ENCODE measurements at places on chromosomes 1 and 21. TPM values are rescaled to one million over a fixed set of nuclear protein-coding genes. Genes with fewer than 3 reads are reported as not detected.

- peak; percentile 18 for DNase-seq
- no peaks in the 10 kb centered on the region for H3K27me3 ChIP-seq
- no peak overlapping the region for H3K27ac ChIP-seq
Measured at GRCh38 chr1:38953433-38953860, 11.8 kb upstream of the RHBDL2 start.

DNA sequence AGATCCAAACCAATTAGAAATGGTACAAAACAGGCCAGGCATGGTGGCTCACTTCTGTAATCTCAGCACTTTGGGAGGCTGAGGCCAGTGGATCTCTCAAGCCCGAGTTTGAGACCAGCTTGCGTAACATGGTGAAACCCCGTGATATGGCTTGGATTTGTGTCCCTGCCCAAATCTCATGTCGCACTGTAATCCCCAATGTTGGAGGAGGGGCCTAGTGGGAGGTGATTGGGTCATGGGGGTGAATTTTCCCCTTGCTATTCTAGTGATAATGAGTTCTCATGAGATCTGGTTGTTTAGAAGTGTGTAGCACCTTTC lies 7.0 kb upstream of the VASH2 start:
- H3K27me3 ChIP-seq = peaks cover 4% of the 10 kb centered on the region
- H3K4me1 ChIP-seq = no peaks in the 10 kb centered on the region
- no peak overlapping the region for H3K4me3 ChIP-seq
- H3K27ac ChIP-seq = no peak overlapping the region
- DNase-seq = no peak

DNA sequence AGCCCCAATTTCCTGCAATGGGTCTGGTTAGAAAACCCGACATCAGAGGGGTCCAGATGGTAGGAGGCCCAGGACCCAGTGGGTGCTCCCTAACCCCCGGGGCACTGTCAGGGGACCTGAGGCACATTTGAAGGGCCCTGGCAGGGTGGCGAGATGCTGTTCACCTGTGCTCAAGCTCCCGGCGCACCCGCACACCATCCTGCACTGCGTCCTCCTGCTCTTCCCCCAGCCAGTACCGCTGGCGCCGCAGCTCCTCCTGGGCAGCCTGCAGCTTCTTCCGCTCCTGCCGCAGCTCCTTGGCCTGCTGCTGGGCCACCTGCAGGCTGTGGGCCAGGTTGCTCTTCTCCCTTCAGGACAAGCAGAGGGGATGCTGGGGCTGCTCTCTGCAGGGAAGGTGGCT lies 36.0 kb downstream of the RNU1-1 start:
- H3K27me3 ChIP-seq = no peaks in the 10 kb centered on the region
- H3K36me3 ChIP-seq = peaks cover 11% of the 10 kb centered on the region
- H3K4me3 ChIP-seq = no peak overlapping the region
- no peak for DNase-seq
- H3K27ac ChIP-seq = no peak overlapping the region

- H3K4me1 ChIP-seq = no peaks in the 10 kb centered on the region
- no peak for DNase-seq
- H3K36me3 ChIP-seq = no peaks in the 10 kb centered on the region
- no peaks in the 10 kb centered on the region for H3K27me3 ChIP-seq
- H3K27ac ChIP-seq = no peak overlapping the region
Measured at GRCh38 chr1:218803351-218803997, 370.2 kb upstream of the LYPLAL1 start.

DNA sequence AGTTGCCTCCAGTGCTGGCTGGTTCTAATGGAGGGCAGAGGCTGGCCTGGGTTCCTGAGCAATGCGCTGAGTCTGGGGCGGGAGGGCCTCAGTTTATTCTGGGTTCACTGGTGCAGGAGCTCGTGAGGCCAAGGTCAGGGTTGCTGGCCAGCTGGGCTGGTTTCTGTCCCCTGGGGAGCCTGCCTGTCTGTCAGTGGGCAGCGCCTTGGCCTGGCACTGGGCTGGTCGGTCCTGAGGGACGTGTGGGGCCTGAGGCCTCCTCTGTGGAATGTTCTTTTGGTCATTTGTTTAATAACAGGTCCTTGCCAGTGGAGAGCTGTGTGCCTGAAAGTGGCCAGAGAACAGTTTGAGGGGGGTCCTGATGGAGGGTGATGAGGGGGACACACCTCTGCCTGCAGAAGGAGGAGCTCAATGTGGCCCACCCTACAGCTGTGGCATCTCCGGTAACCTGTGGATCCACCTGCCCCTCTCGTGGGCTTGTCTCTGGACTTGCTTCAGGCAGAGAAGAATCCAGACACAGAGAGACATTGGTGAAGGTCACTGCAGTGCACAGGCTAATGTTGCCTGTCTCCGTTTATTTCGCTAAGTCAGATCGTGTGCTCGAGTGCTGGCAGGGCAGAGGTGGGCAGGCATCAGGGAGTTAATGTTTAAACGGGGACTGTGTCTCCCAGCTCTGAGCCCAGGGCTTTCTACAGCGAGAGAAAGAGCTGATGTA lies 34.6 kb downstream of the COQ8A start:
- no peaks in the 10 kb centered on the region for H3K27me3 ChIP-seq
- no peak overlapping the region for H3K4me3 ChIP-seq
- peaks cover 4% of the 10 kb centered on the region for H3K36me3 ChIP-seq
- no peak for DNase-seq

DNA sequence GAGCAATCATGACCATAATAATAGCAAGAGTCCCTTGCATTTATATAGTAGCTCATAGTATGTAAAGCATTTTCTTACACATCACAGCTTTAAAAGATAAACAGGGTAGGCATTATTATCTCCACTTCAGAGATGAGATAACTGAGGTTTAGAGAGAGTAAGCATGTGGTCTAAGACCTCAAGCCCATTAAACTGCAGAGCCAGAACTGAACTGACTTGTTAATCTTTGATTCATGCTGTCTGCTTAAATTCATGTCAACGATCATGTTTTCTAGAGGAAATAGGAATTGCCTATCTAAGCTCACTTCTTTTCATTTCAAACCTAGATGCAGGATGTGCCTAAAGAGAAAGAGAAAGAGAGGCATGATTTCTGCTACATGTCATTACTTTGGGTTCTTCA lies 524.8 kb downstream of the PTPRC start:
- no peak overlapping the region for H3K27ac ChIP-seq
- H3K27me3 ChIP-seq = no peaks in the 10 kb centered on the region
- peaks cover 4% of the 10 kb centered on the region for H3K4me1 ChIP-seq
- no peak overlapping the region for H3K4me3 ChIP-seq

SLC44A3 gene
- total RNA-seq = 9.7 TPM

ITLN2 gene
- total RNA-seq = not detected

DNA sequence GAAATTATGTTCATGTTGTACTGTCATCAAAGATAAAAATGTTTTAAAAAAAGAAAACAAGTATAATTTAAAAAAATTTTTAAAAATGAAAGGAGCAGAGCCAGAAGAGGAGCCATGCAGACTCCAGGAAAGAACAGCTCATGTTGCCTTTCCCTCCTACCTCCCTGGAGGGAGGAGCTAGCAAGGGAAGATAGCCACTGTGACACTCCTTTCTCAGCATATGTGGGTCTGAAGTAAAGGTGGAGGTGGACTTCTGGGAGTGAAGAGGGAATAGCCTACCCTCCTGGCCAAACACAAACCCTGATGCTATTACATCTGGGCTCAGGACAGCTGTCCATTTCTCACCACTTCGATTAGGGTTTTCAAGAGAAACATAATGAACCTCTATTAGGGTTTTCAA lies 54.2 kb downstream of the SLC2A1 start:
- H3K4me1 ChIP-seq = no peaks in the 10 kb centered on the region
- H3K27ac ChIP-seq = no peak overlapping the region
- no peak overlapping the region for H3K4me3 ChIP-seq
- no peak for DNase-seq
- H3K27me3 ChIP-seq = peaks cover 5% of the 10 kb centered on the region

- H3K4me1 ChIP-seq = no peaks in the 10 kb centered on the region
- no peaks in the 10 kb centered on the region for H3K27me3 ChIP-seq
- no peak overlapping the region for H3K27ac ChIP-seq
- DNase-seq = no peak
- H3K4me3 ChIP-seq = no peak overlapping the region
- no peaks in the 10 kb centered on the region for H3K36me3 ChIP-seq
Measured at GRCh38 chr21:27581168-27581567, 614.3 kb upstream of the ADAMTS5 start.

RAB3B gene
- total RNA-seq = 7.2 TPM

FABP3 gene
- total RNA-seq = 554 TPM

- peak within 1 kb of the TSS; percentile 85 for H3K4me3 ChIP-seq
- no peaks in the 10 kb centered on the region for H3K36me3 ChIP-seq
- DNase-seq = peak; percentile 97
- H3K27ac ChIP-seq = peak within 1 kb of the TSS; percentile 70
- H3K4me1 ChIP-seq = peaks cover 6% of the 10 kb centered on the region
Measured at GRCh38 chr1:202810615-202811295, at the start of gene PCAT6. Gene PCAT6 (plus strand): TSS chr1:202810954.

MOV10 gene
- total RNA-seq = 42.9 TPM

DNA sequence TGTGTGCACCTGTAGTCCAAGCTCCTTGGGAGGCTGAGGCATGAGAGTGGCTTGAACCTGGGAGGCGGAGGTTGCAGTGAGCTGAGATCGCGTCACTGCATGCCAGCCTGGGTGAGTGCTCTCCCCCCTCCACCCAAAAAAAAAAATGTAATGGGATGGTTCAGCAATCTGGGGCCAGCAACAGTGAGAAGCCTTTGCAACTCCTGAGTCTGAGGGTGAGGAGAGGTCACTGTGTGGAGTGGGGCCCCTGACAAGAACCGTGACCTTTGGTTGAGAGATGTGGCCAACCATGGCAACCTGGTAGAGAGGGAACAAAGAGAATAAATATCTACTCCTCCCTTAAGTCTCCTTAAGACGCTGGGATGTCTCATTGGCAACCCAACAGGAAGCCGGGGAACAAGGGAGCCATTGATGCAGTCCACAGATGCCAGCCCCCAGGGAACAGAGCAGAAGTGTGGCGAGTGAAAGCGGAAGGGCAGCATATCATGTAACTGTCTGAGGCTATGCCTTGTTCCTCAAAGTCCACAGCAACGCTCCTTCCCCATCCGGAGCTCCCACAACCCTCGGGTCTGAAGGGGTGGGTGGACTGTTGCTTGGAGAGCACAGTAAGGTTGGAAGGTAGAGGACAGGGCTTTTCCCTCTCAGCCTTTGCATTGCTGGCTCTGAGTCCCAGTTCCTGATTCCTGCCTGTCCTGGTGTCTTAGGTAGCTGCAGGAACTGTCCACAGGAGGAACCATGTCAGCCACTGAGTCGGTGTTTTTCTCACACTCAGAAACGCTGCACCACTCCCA lies 8.3 kb downstream of the TRNP1 start:
- no peak overlapping the region for H3K4me3 ChIP-seq
- DNase-seq = no peak
- peaks cover 34% of the 10 kb centered on the region for H3K4me1 ChIP-seq
- H3K27me3 ChIP-seq = no peaks in the 10 kb centered on the region

DNA sequence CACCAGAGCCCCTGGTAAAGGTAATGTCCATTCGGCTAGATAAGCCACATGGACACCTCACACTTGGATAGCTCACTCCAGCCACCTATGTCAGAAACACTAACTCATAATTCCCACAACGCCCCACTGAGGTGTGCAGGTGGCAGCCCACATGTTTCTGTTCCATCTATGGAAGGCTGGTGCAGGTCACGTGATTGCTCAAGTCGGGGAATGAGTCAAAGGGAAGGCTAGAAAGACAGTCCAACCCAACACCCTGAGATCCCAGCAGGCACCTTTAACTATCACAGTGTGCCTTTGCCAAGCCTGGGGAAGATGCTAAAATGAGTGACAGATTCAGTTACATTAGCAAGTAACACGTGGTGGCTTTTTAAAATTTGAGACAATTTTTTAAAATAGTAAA lies 45.3 kb upstream of the KCNE1 start:
- H3K36me3 ChIP-seq = no peaks in the 10 kb centered on the region
- H3K4me1 ChIP-seq = peaks cover 6% of the 10 kb centered on the region
- DNase-seq = no peak
- no peaks in the 10 kb centered on the region for H3K27me3 ChIP-seq
- no peak overlapping the region for H3K27ac ChIP-seq

- no peak overlapping the region for H3K27ac ChIP-seq
- no peak overlapping the region for H3K4me3 ChIP-seq
- H3K27me3 ChIP-seq = no peaks in the 10 kb centered on the region
- no peaks in the 10 kb centered on the region for H3K4me1 ChIP-seq
- no peaks in the 10 kb centered on the region for H3K36me3 ChIP-seq
Measured at GRCh38 chr1:237287876-237288521, 246.0 kb downstream of the RYR2 start.
